ENCODE measurements at places on chromosomes 7 and 10.

DNA sequence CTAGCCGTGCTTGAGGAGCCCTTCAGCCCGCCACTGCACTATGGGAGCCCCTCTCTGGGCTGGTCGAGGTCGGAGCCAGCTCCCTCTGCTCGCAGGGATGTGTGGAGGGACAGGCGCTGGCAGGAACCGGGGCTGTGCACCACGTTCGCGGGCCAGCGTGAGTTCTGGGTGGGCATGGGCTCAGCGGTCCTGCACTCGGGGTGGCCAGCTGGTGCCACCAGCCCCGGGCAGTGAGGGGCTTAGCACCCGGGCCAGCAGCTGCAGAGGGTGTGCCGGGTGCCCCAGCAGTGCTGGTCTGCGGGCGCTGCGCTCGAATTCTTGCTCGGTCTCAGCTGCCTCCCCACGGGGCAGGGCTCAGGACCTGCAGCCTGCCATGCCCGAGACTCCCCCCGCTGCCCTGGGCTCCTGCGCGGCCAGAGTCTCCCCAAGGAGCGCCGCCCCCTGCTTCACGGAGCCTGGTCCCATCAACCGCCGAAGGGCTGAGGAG is 90.8 kb upstream of the NRG3 start:
- no peak for DNase-seq

DNA sequence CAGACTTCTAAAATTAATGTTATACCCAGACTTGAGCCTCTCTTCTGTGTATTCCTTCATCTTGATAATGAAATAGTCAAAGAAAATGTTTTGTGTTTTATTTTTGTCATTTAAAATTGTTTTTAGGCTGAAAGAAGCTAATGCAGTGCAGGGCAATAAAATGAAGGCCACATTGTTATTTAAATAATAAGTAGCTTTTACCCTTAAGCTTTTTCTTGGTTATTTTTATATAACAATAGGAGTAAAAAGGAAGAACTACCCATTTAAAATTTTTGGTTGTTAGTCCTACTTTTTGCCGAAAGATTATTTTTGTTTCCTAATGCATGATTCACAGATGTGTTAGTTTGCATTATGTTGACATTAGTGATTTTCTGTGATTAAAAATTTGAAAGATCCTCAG is 181.0 kb upstream of the MEOX2 start:
- no peak for DNase-seq

GRCh38 chr10:46266306-46266985 is 20.4 kb upstream of the ANTXRL start:
- no peak for DNase-seq

- DNase-seq, result peak; percentile 16
Observed at GRCh38 chr10:47257396-47258120, 42.4 kb upstream of the GDF10 start.

- DNase-seq, result no peak
Observed at GRCh38 chr7:121373177-121373576, 22.9 kb downstream of the FAM3C start.
